ENCODE measurements at places on chromosomes 11 and 22.
A peak's percentile ranks its signal among the peaks of the same experiment; 100 is the strongest.

GRCh38 chr22:46798366-46799350, 36.2 kb downstream of the TBC1D22A start:
- DNase-seq: peak; percentile 72

DNA sequence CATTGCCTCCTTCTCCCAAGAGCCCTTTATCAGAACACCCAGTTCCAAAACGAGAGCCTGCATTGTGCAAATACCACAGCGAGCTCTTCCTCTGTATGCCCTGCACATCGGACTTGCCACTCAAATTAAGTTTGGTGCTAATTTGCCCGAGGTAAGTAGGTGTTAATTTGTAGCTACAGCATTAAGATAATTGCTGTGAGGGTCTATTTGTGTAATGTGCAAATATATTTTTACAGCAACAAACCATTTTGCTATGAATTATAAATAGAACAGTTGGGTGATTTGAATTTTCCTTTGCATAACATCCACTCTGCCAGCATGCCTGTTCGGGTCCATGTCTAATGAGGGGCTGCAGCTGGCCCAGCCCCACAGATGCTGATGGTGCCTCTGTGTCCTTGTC, 8.1 kb downstream of the ARHGAP8 start:
- no peak for DNase-seq

DNA sequence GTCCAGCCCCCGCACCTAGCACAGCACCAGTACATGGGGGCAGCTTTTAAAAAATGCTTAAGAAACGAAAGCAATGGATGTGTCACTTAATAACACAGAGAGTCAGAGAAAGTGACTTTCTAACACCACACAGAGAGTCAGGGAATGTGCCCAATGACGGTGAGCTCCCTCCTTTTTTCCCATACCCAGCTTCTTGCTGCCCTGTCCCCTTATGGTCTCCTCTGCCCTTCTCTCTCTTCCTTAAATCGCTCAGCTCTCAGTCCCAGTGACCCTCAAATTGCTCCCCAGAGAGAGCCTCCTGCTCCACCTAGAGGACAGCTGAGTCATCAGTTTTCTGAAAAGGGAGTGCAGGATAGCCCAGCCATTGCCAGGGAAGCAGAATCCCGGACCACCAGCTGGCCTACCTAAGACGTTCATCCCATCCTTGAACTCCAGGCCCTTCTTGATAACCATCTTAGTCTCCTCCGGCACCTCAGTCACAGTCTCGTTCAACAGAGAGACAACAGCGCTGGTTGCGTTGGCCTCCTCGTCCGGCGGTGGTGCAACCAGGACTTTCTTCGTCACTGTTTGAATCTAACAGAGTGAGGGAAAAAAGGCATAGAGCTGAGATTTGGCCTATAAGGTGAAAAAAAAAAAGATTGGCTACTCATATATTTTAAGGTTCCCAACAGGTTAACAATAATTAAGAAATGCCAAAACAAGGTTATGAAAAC, 113.5 kb downstream of the SLC1A2 start:
- peak; percentile 2 for DNase-seq

- DNase-seq: no peak
Observed at GRCh38 chr22:36838119-36839030, 21.5 kb upstream of the PVALB start.

DNA sequence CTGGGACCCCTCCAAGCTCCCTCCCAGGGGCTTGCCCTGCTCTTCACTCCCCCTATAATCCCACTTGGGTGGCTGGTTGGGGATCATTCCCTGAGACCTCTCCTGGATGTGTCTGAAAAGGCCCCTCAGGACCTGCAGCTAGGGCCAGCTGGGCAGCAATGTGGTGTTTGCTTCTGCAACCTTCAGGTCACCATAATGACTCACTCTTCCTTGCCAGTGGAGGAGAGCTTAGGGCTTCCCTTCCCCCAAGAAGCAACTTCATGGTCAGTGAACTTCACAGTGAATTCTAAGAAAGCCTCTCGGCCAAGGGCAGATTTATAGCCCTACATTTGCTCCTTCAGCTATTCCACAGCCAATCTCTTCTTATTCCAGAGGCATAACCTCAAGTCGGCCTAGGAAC, 45.1 kb upstream of the TSPAN18 start:
- DNase-seq: no peak

GRCh38 chr11:86447763-86448480, 73.2 kb downstream of the CCDC81 start:
- no peak for DNase-seq

DNA sequence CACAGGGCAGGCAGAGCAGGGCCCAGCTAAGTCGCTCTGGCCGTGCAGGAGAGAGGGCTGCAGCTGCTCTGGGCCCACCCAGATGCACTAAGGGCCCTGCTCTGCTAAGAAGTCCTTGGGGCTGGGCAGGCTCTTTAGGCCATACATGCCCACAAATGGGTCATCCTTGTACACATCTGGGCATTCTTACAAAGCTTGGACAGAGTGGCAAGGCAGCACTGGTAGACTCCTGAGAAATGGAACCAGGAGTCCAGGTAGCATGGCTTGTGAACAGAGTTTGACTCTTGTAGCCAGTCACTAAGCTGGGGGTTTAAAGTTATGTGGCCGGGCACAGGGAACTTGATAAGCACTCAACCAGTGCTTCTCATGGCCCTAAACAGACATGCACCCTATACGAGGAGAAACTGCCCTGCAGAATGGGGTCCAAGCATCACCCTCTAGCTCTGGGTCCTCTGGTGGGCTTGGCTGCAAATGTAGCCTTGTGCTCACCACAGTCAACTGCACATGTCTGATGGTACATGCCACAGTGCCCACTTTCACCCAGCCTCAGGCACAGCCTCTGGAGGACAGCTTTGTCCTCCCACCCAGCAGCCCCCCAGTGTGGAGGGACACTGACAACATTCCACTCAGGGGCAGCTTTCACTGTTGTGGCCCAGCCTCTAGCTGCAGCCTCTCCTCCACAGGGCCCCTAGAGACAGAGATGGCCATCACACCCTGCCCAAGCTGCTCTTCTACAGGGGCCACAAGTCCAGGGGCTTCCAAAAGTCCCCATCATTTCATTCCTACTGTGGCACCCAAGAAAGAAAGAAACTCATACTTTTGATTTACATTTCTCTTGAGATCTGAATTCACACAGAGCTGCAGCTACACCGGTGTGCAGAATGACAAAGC, 75.2 kb downstream of the DGCR2 start:
- DNase-seq: no peak

DNA sequence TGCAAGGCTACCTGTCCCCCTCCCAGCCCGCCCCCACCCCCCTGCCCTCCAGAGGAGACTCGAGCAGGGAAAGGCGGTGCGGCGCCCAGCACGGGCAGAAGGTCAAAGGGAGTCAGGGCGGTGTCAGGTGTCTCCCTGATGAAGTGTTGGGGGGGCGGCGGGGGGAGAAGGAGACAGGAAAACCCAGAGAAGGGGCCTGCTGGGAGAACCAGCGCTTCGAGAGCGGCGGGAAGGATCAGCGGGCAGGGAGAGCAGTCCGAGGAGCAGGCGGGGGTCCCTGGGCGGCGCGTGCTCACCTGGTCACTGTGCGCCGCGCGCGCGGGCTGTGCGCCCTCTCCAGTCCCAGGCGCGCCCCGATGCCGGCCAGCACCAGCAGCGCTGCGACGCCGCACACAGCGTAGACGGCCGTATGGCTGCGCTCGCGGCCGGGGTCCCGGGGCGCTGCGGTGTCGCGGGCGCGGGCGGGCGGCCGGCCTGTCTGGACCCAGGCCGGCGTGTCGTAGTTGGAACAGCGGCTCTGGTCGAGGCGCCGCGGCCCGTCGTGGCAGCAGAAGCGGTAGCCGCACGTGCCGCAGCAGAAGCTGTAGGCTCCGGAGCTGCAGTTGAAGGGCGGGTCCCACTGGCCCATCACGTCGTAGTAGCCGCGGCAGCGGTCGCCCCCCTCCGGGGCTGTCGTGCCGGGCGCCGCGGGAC, 886 bp downstream of the SHISA8 start:
- no peak for DNase-seq

DNA sequence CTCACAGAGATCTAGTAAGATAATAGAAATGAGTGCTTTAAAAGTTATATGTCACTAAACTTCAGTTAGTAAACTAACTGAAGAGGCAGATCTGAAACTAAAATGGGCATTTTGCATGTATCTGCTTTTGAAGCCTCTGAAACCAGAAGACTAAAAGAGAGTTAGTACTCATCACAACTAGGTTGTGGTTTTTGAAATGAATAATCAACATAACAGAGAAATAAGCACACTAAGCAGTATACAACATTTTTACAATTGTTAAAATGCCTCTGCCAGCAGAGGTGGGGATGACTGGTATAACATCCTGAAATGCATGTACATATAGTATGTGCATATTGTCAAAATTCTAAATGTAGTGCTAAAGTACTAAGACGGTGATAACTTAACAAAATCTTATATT, 564.5 kb downstream of the DLG2 start:
- no peak for DNase-seq

DNA sequence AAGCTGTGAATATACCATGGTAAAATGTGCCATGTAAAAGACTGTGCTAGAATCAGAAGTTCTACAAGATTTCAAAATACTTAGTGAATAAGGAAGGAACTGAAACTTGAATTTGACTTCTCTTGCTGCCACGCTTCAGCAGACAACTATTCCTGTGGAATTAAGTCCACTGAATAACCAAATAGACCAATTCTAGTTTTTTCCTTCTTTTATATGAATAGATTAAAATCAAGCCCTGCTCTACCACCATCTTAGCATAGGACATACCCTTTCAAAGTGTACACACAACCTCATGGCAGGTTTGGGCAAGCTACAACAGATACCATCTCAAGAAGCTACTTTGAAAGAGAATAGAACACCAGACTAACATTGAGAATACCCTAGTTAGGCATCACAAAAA, 23.4 kb upstream of the CLNS1A start:
- DNase-seq: no peak

- DNase-seq: no peak
Observed at GRCh38 chr11:65918211-65919140, at the start of gene C11orf68. C11orf68 (minus strand) TSS chr11:65919062; CDS start chr11:65919031, 31 bp downstream.

- no peak for DNase-seq
Observed at GRCh38 chr11:2571598-2572281, 126.9 kb downstream of the KCNQ1 start.

GRCh38 chr11:17755891-17756290, 21.3 kb downstream of the KCNC1 start:
- no peak for DNase-seq

GRCh38 chr22:17260950-17261349, 41.7 kb upstream of the ADA2 start:
- no peak for DNase-seq

GRCh38 chr11:69599502-69599901, 41.5 kb upstream of the CCND1 start:
- no peak for DNase-seq

- DNase-seq: no peak
Observed at GRCh38 chr22:29331658-29332300, 16.3 kb upstream of the RASL10A start.

DNA sequence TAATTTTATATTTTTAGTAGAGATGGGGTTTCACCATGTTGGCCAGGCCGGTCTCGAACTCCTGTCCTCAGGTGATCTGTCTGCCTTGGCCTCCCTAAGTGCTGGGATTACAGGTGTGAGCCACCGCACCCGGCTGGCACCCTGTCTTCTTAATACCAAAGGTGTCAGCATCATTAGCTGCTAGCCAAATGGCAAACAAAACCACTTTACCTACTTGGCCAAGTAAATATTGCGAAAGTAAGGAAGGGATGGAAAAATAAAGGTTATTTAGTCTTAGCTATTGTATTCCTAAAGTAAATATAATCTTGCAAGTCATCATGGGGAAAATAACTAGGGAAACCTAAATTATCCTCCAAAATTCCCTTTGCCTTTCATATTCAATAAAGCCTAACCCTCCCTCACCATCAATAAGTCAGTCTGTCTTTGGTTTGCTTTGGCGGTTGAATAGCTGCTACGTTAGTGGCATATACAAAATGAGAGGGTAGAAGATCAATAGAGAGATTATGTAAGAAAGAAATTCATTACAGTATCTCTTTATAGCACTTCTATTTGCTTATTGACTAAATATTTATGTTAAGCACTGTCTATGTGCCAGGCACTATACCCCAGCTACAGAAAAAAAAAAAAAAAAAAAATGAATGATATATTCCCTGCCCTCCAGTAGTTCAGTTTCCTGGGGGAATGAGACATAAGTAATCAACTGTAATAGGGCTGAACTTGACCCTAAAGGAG, 40.2 kb upstream of the CFAP300 start:
- DNase-seq: no peak

DNA sequence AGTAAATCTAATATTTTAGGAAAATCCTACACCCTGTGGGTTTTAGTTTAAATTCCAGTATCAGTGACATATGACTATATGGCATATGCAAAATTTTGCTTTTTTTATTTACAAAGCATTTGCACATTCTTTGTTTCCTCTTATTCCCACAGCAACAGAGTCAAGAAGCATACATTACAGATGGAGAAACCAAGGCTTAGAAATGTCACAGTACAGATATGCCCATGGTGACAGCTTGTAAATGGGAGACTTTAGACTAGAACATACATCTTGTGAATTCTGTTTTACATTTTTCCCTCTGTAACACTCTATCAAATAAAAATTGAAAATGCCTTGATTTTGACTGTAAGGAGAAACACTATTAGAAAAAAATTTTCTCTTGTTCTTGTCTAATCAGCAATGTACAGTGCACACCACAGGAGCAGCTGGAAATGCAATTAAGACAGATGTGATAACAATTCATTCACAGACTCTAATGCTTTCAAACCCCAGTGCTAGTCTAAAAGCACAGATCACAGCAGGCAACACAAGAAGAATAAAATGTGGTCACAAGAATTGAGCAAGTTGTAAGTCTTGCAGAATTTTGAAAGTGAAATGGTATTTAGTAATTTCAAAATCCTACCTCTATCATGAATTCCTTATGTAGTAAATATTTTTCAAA, 375.9 kb downstream of the LUZP2 start:
- no peak for DNase-seq

DNA sequence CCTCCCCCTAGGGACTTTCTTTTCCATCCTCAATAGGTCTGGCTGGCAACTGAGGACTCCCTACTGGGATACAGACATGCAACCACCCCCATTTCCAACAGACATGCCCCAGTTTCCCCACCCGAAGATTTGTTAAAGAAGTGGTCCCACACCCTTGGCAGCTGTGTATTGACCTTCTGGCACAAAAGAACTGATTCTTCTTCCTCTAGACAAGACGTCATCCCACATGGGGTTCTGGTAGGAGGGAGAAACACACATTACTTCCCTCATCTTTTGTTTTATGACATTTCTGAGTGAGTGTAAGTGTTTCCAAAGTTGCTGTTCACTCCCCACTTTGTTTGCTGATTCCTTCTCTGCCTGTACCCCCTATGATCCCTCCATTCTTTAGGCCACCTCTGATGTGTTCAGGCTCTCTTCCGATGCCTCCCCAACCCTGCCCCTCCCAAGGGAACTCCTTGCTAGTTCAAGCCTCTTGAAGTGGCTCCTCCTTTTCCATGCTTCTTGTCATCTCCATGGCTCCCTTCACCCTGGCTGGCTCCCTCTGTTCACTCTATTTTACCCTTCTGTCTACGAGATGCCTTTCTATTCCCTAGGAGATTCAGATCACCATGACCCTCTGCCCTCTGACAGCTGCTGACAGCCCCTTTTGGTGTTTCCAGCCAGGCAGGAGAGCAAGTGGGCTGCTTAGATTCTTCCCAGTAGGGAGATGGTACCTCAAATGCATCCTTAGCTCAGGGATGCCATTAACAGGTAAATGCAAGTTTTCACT, 4.3 kb downstream of the KIRREL3 start:
- no peak for DNase-seq

Measured in stimulated activated CD8-positive, alpha-beta memory T cell treated with anti-CD3 and anti-CD28 coated beads, Interleukin-4, amount 100 ng/mL, for 24 hours (primary cell).